NCI-H2081 (cell line): ENCODE measurements at places on chromosomes 11 and 22.

- no peak for DNase-seq
Observed at GRCh38 chr11:83158357-83158786, 1.4 kb downstream of the PCF11 start.

DNA sequence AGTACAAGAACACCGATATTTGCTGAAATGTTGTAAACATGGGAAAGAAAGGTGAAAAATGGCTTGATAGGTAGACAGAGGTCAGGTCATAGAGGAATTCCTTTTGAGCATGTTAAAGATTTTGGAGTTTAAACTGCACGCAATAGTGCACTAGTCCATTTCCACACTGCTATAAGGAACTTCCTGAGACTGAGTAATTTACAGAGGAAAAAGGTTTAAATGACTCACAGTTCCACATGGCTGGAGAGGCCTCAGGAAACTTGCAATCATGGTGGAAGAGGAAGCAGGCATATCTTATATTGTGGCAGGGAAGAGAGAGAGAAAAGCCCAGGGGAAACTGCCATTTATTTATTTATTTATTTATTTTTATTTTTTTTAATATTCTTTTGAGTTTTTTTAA lies 5.0 kb downstream of the OR10A5 start:
- no peak for DNase-seq

DNA sequence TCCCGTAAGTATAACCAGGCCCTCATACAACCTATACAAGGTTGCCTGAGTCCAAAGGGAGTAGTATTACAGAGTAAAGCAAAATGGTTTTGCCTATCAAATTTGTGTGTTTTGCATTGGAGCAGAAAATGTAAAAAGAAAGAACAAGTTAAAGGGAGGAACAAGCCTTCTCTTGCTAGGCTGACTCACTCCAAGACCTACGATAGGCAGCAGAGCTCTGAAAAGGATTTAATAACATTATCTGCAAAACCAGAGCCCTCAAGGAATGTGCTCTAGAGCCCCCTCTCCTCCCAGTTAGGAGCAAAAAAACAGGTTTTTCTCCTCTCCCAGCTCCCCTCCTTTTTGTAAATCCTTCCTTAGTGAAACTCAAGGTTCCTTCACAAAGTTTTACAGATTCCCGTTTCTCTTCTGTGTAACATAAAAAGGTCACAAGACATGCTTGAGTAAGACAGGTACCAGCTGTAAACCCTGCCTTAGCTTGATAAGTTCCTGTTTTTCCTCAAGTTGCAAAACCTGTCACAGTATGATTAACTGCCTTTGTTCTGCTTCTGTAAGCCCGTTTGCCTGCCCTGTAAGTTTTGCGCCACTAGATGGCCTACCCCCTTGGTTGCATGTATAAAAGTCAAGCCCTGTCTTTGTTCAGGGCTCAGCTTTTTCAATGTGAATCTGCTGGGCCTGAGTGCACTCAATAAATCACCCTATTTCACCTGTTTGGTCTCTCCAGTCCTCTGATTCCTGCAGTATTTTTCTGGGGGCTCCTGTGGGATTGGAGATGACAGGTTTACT lies 498.2 kb downstream of the KCNA4 start:
- DNase-seq: no peak

DNA sequence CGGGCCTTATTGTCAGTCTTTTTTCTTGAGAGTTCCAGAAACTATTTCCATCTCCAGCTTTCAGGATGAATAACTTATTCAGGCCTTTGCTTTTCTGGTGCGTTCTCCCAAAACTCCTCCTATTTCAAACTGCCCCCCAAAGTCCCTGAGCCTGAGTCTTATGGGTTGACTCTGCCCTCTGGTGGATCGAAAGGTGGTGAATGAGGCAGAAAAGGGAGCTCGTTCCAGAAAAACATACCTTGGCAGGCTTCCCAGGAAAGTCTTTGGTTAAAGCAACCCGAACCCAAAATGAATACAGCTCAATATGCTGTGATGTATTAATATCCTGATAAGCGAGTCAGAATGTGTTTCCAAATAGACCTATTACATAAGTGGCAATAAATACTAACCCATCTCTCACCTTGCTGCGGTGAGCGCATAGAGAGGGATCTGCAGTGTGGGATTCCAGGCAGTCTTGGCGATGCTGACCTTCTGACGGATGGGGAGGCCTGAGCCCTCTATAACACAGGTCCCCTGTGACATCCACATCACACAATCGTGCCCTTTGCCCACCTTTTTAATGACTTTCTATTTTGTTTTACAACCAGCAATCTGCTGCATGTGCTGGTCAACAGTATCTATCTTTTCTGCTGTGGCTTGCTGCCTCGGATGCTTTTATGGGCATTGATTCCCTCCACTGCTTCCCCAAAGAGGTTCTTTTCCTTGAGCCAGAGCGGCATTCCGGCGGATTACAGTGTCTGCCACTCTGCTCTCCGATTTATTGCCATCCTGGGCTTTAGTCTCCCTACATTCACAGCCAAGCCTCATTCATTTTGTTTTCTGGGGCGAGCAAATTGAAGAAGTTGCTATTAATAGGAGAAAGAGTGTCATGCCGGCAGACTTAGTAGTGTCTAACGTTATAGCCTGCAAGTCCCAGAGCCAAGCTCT lies 756.8 kb downstream of the NTM start:
- DNase-seq: peak; percentile 89

- no peak for DNase-seq
Observed at GRCh38 chr11:72140661-72141060, 5.1 kb downstream of the FOLR3 start.

GRCh38 chr22:20758688-20759087 lies 15.2 kb upstream of the SERPIND1 start:
- DNase-seq: no peak

DNA sequence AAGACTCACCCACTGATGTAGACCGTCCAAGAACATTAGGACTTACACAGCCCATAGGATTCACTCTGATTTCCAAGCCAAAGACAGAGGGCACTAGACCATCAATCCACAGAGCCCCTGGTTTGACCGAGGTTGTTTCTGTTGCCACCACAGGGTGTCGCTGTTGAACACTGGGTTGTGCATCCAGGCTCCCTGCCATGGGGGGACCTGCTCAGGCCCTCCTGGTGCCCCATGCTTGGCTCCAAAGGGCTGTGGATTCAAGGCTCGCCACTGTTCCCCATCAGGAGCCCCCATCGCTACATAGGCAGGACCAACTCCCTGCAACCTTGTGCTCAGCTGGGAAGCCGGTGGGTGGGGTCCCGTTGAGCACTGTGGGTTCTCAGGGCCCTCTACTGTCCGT lies 128.0 kb upstream of the ANO1 start:
- no peak for DNase-seq

- DNase-seq: no peak
Observed at GRCh38 chr22:49186762-49187161, 640.9 kb downstream of the BRD1 start.

- DNase-seq: no peak
Observed at GRCh38 chr11:131206671-131207070, 163.7 kb upstream of the NTM start.

- DNase-seq: no peak
Observed at GRCh38 chr11:31956310-31956709, 134.6 kb upstream of the RCN1 start.

- no peak for DNase-seq
Observed at GRCh38 chr22:50009765-50010675, 2.5 kb downstream of the IL17REL start.

- no peak for DNase-seq
Observed at GRCh38 chr11:13277768-13278608, at the start of gene BMAL1. TSS of gene BMAL1 (plus strand) at chr11:13277790. CDS start at chr11:13354309, 76,519 bp downstream.

GRCh38 chr11:116415095-116415494 lies 357.7 kb downstream of the BUD13 start:
- peak; percentile 64 for DNase-seq

DNA sequence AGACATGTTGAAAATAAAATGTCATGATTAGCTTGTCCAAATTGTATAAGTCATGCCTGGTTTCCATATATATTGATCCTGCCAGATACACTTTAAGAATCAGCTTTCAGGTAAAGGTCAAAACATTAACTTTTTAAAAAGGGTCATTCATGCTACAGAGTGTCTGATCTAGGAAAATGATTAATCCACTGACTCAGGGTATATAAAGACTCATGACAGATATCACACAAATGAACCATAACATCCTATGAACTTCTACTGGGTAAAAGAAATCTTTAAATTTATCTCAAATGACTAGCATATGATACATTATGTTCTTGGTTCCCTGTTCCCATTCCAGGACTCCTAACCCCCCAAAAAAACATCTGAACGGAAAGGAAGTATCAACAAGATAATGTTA lies 11.7 kb downstream of the MRTFA start:
- no peak for DNase-seq

- no peak for DNase-seq
Observed at GRCh38 chr11:94796863-94797262, 28.7 kb downstream of the AMOTL1 start.

GRCh38 chr11:19071255-19071654 lies 10.7 kb upstream of the MRGPRX2 start:
- peak; percentile 77 for DNase-seq

DNA sequence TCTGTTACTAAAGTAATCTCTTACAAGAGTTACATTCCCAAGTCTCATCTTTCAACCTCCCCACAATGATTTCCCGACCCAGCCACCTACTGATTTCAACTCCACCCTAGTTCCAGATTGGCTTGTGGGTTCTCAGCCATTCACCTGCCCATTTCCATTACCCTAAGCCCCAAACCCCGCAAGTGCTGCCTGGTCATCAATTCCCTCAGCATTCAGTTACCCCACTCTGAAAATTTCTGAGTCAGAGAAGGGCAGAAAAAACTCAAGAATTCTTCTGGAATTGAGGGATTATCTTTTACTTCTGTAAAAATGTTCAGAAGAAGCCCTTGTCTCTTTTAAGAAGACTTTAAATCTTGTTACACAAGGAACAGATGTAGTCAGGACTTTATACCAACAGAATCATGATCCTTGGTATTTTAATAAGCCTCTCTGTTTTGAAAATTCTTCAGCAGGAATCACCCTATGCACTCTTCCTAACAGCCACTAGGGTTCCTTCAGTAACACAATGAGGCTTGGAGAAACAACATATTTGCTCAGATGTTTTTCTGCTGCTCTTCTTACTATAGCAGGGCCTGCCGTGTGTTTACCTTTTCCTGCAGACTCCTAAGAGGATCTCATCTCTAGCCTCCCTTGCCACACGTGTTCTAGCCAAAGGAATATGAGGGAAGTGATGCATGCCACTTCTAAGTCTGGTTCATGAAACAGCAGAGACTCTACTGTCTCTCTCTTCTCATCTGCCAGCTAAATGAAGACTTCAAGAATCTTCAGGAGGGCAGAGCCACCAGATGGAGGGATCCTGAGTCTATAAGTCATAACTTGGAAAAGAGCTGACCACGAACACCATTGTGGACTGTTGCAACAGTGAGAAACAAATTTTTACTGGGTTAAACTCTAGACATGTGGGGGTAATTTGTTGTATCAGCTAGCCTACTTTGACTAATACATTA lies 29.3 kb upstream of the PAMR1 start:
- no peak for DNase-seq

DNA sequence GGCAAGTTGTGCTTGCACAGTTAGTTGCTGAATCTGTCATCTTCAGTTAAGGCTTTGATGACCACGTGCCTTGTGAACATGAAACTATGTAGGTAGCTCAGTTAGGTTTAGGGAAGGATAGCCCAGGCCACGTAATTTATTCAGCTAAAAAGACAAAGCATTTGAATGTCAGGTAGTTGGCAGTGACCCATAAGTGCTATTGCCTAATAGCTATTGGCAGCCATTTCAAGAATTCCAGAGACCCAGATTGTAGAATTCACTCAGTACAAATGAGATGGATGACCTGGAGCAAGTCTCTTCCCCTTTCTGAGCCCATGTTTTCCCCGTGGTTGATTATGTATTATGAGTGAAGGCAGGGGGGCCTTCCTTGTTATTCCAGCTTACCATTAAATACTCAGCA lies 265.3 kb upstream of the ANO5 start:
- DNase-seq: no peak

- no peak for DNase-seq
Observed at GRCh38 chr11:75523189-75523588, 2.6 kb downstream of the GDPD5 start.
